Heart left ventricle (tissue), 16 donors: ENCODE measurements at places on chromosomes 12 and 14.
A peak's percentile ranks its signal among the peaks of the same experiment; 100 is the strongest.

DNA sequence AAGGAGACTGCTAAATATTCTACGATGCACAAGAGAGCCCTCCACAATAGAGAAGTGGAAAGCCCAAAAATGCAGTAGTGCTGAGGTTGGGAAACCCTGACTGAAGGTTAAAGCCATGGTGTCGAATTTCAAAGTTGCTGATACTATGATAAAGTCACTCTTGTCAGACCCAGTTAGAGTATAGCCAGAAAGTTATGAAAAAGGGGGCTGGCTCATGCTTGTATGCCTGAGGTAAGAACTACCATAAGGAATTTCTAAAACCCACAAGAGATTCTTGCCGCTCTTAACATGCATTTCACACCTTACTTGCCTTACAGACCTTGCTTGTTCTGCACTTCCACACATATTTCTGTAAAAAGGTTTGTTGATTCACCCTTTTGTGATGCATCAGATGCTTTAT, 184.6 kb downstream of the SLC6A15 start:
- DNase-seq = no peak

GRCh38 chr14:89620436-89620835, 203.4 kb upstream of the FOXN3 start:
- DNase-seq = no peak

GRCh38 chr12:131755305-131756113, 44.6 kb downstream of the SFSWAP start:
- DNase-seq = no peak

DNA sequence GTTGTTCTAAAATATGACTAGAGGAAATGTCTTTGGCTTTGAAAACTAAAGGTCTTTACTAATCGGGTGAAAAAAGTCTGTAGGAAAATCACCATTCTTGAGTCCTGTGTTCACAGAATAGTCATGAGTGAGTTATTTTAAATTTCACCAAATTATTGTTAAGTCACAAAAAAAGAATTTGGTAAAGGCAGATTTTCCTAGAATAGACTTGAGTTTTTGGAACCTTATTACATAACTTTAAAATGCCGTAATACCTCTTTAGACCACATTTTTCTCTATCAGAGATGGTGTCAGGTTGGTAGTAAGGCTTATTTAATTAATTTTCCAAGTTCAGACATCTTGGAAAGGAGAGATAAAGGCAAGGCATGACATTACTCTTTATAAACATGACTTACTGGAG, 184.7 kb upstream of the GARIN2 start:
- no peak for DNase-seq

DNA sequence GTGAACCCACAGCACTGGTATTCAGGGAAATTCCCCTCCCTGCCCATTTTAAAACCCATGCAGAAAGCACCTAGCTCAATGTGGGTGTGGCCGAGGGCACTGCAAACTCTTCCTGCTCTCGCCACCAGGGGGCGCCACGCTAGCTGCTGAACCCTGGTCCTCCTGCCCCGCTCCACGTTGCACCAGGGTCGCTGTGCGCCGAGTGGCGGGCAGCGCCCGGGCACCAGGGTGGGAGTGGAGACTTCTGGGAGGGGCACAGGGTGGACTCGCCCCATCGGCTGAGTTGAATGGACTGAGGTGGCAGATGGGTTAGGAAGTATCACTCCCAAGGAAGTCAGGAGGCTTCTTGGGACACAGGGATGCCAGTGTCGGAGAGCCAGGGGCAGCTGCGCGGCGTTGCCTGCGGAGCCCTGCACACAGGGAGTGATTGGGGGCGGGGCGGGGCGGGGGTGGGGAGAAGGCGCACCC, 48.1 kb upstream of the BCL11B start:
- DNase-seq = peak; percentile 76

DNA sequence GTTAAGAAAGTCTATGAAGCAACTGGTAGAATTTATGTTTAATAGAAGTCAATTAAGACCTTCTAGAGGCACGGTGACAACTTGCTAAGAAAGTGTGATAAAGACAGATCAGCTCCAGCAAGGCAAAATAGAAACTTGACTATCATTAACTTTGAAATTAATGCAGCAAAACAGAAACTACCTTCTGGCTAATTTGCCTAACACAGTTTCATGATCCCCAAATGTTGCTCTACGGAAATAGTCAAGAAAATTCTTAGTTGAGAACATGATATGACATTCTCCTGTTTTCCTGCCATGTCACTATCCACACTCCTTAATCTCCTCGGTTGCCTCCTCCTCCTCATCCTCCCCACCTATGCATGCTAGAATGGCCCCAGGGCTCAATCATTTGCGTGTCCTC, 4.2 kb downstream of the DENND5B start:
- DNase-seq = no peak

GRCh38 chr14:94770251-94770749, 387 bp upstream of the GSC start:
- no peak for DNase-seq

GRCh38 chr14:81562818-81563217, 29.2 kb upstream of the SEL1L start:
- DNase-seq = no peak

DNA sequence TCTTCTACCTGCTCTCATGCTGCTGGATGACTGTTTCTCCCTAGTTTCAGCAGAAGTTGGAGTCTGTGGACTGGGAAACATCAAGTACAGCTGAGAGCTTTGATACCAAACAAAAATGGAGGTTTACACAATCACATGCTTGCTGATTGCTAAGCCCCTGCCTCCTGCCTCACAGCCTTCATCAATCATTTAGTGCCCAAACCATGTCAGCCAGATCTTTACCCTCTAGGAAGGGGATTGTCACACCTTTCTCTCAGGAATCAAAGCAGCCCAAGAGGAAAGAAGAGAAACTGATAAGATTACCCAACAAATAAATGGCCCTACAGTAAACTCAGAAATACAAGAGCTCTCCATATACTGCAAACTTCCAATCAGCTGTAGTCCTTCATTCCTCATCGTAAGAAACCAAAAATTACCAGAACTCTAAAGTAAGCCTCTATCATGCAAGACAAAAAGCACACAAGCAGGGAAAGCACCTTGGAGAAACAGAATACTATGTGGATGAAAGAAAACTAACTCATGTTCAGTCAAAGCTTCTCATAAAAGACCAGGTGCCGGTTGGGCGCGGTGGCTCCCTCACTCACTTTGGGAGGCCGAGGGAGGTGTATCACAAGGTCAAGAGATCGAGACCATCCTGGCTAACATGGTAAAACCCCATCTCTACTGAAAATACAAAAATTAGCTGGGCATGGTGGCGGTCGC, 63.6 kb upstream of the RESF1 start:
- no peak for DNase-seq

DNA sequence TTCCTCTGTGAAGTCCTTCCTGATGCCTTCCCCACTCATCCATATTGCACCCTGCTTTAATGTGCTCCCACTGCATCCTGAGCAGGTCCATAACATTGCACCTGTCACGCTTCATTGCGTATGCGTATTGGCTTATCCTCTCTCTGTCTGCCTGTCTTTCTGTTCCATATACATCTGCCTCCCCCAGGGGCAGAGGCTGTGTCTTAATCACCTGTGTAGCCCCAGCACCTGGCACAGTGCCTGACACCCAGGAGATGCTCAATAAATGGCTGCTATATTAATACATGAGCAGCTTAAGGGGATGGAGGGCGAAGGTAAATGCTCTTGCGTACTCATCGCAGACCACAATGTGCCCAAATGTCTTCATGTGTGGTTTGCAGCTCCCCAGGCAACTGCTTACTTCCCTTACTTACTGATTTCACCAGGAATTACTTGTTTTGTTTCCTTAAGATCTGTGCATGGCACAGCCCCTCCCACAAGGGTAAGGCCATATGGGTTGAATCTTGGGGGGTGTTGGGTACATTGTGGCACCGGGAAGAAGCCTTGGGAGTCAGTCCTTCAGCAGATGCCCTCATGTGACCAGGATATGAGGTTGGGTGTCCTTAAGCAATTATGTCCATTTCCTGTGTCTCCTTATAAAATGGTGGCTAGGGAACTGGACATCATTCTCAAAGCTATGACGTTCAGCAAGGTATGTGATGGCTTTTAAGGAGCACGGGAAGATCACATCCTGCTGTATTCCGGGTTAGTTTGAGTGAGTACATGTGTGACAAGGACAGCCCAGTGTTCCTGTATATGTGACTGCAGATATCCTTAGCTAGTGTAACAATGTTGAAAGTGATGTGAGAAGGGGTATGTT, 848 bp upstream of the CPNE6 start:
- DNase-seq = no peak

DNA sequence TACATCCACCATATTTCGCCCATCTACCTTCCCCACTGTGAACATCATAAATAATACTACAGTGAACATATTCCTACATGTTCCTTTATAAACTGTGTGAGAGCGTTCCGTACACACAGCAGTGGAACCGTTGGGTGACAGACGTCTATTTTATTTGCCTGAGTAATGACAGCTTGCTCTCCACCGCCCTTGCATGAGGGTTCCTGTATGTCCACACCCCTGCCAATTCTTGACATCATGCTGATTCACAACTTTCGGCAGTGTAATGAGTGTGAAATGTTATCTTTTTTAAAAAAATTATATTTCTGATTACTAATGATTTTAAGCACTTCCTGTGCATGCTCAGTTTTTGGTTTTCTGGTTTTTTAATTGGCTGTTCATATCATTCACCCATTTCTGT, 4.3 kb upstream of the RAD52 start:
- DNase-seq = no peak

DNA sequence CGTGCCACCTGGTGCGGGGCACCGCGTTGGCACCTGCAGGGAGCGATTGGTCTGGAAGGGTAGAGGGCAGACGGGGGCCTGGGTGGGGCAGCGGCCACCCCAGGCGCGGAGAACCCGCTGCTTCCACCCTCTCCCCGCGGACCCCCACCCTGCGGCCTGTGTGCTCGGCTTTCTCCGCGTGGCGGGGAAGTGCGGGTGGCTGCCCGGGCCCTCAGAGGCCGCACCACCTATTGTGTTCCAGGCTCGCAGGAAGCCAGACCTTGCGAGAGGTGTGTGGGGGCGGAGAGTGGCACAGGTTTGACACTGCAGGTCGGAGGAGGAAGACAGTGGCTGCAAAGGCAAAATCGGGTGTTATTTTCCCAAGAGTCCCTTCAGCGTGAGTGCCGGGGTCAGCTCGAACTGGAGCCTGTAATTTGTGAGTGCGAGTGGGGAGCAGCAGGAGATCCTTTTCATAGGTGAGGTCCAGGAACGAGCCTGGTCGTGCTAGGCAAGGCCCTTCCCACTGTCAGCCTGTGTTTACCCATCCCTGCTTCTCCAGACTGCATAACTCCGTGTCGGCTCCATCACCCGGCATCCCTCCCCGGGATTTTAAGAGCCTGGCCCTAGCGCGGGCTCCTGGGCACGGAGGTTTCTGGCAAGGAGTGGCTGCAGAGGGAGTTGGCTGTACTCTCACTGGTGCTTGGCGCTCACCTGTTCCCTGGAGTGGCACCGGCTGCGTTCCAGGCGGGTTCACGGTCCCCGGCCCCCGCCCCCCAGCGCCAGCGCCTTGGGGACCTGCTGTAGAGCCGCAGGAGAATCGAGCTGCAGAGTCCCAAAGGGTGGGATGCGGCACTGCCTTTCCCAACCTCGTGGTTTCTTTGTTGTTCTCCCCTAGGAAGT, 935 bp downstream of the TBC1D30 start:
- DNase-seq = no peak

DNA sequence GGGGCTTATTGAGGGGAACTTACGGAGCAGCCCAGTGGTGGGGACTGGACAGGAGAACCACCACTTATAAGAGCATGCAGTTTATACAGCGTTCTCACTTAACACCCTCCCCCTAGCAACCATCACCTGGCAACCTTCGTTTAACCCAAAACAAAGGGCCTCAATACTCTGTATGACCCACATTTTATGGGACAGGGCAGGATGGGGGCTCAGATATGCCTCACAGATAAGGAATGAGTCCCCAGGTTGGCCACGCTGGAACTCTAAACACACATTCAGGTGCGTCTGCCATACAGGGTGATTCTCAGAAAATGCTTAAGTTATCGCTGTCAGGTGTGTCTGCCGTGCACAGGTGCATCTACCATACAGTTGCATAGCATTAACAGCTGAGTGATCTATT, 99.2 kb downstream of the GCH1 start:
- DNase-seq = no peak

- DNase-seq = no peak
Measured at GRCh38 chr12:64082116-64082515, 140.0 kb downstream of the KICS2 start.

GRCh38 chr12:85188619-85189018, 91.4 kb upstream of the ALX1 start:
- DNase-seq = no peak

DNA sequence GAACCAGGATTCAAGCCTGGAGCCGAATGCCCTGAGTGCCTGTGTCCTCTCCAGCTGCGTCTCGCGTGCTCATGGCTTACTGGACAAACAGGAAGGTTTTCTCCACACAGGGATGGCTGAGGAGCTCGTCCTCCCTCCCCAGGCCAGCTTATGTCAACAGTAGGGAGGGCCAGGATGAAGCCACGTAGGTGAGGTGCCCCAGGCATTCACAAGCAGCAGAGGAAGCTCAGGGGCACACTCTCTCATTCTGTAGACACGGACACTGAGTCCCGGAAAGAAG, 49.3 kb downstream of the TRPV4 start:
- no peak for DNase-seq

- DNase-seq = no peak
Measured at GRCh38 chr14:42918615-42919014, 1311.9 kb downstream of the LRFN5 start.

- no peak for DNase-seq
Measured at GRCh38 chr14:36207500-36207899, 31.0 kb upstream of the PTCSC3 start.

GRCh38 chr14:99930420-99931274, 134.6 kb upstream of the EVL start:
- no peak for DNase-seq

DNA sequence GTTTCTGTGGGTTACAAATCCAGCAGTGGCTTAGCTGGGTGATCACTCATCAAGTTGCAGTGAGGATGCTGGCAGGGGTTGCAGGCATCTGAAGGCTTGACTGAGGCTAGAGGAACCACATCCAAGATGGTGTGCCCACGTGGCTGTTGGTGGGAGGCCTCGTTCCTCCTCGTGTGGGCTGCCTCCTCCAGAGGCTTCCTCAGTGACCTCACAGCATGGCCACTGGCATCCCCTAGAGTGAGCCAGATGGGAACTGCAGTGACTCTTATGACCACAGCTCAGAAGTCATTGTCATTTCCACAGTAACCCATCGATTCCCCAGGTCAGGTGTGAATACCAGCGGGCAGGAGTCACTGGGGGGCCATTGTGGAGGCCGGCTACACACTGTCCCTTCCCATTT, 17.8 kb downstream of the AACS start:
- DNase-seq = no peak

DNA sequence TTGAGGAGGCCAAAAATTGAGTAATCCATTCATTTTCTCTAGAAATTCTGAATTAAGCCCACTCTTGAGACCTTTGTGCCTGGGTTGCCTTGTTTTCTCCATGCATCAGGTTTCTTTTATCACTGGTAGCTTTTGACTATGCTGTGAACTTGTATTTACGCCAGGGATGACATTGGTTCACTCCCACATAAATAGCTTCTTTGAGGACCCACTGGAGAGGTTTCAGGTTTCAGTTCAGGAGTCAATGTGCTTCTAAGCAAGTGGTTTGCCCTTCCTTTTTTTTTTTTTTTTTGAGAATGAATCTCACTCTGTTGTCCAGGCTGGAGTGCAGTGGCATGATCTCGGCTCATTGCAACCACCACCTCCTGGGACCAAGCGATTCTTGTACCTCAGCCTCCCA, 10.2 kb upstream of the SLC17A8 start:
- DNase-seq = no peak
